ENCODE measurements at places on chromosomes 16 and 17.

GRCh38 chr16:84294531-84295142, at the start of gene WFDC1:
Gene WFDC1 (plus strand): TSS chr16:84294878. CDS start chr16:84294972, 94 bp downstream.
- DNase-seq: no peak

- no peak for DNase-seq
Measured at GRCh38 chr17:65498816-65499215, 62.6 kb downstream of the AXIN2 start.

DNA sequence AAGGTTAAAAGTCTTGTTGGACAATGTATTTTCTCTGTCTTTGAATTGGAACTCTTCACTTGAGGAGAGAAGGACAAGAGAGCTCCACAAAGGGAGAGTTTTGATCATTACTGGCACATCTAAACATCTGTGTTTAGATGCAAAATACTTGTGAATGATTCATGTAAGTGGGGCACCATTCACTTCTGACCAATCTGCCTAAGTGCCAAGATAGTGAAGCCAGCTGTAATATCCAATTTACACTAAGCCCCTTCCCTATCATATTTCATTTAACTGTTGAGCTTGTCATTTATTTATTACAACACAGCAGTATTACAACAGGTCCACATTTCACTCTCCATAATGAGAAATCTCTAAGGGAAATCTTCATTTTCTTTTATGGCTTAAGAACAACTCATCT, 832.3 kb upstream of the GOT2 start:
- DNase-seq: no peak

DNA sequence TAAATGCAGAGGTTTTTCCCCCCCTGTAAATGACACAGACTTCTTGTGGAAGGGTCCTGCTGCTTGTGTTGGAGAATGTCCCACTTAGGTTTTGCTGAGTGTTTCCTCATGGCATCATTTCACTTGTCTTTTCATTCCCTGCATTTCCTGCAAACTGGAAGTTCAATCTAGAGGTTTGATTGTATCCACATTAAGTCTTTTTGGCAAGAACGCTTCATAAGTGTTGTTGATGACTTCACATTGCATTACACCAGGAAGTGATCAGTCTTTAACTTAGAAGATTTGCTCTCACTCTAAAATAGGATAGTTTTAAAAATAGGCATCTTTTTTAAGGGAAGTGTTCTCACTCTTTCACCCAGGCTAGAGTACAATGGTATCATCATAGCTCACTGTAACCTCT, 67.2 kb downstream of the RPTOR start:
- no peak for DNase-seq

GRCh38 chr16:58187665-58188421, 10.1 kb downstream of the CSNK2A2 start:
- DNase-seq: no peak

- peak; percentile 73 for DNase-seq
Measured at GRCh38 chr17:75753514-75754377, 11.2 kb downstream of the GALK1 start.

DNA sequence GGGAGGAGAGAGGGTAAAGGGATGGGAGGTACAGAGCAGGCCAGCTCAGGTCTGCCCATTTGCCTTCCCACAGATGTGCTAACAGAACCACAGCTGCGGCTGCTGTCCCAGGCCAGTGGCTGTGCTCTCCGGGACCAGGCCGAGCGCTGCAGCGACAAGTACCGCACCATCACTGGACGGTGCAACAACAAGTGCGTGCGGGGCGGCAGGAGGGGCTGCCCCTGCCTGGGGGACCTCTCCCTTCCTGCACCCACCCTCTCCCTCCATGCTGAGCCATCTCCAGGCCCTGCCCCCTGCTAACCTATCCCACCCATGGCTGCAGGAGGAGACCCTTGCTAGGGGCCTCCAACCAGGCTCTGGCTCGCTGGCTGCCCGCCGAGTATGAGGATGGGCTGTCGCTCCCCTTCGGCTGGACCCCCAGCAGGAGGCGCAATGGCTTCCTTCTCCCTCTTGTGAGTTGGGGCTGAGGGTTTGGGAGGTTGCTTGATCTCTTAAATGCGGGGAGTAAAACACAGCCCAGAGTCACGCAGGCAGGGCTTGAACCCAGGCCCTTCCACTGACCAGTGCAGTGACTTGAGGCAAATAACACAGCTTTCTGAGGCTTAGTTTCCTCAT, 1.2 kb downstream of the EPX start:
- no peak for DNase-seq

DNA sequence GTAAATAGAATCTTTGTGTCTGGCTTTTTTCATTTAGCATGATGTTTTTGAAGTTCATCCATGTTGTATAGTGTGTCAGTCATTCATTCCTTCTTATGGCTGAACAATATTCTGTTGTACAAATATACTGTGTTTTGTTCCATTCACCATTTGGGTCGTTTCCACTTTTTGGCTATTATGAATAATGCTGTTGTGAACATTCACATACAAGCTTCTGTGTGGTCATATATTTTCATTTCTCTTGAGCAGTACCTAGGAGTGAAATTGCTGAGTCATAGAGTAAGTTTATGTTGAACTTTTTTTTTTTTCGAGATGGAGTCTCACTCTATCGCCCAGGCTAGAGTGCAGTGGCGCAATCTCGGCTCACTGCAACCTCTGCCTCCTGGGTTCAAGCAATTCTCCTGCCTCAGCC, 32.3 kb upstream of the TAOK1 start:
- no peak for DNase-seq

- DNase-seq: no peak
Measured at GRCh38 chr16:86322806-86323205, 187.5 kb upstream of the FOXF1 start.

DNA sequence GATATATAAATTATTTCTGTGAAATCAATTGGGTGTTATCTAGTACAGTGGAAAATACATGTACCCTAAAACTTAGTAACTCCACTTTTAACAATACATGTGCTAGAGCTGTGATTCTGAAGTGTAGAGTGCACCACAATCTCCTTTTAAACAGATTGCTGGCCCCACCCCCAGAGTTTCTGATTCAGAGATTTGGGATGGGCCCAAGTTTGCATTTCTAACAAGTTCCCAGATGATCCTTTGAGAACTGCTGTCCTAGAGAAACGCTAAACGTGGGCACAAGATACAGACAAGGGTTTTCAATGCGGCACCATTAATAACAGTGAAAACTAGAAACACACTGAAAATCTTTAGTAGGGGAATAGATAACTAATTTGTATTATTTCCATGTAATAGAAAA, 49.2 kb downstream of the NXPH3 start:
- no peak for DNase-seq

- no peak for DNase-seq
Measured at GRCh38 chr16:58652741-58653140, 23.1 kb upstream of the CNOT1 start.

GRCh38 chr17:54426296-54426886, 474.3 kb upstream of the TOM1L1 start:
- no peak for DNase-seq
